ENCODE measurements at places on chromosomes 4 and X. TPM values are rescaled to one million over a fixed set of nuclear protein-coding genes. Genes with fewer than 3 reads are reported as not detected.

DUSP21 gene
- total RNA-seq: not detected

POU4F2 gene
- not detected for total RNA-seq

TLR8 gene
- total RNA-seq: not detected

TBC1D9 gene
- 7.5 TPM for total RNA-seq

SHROOM3 gene
- 0.58 TPM for total RNA-seq

TCP11X2 gene
- not detected for total RNA-seq

GRCh38 chr4:76200771-76201231 lies 12.8 kb downstream of the SCARB2 start:
- DNase-seq: no peak

- DNase-seq: no peak
Measured at GRCh38 chr4:41539711-41540110, 1.8 kb downstream of the LIMCH1 start.

GRCh38 chrX:43238461-43238945 lies 417.6 kb upstream of the MAOA start:
- DNase-seq: no peak

DNA sequence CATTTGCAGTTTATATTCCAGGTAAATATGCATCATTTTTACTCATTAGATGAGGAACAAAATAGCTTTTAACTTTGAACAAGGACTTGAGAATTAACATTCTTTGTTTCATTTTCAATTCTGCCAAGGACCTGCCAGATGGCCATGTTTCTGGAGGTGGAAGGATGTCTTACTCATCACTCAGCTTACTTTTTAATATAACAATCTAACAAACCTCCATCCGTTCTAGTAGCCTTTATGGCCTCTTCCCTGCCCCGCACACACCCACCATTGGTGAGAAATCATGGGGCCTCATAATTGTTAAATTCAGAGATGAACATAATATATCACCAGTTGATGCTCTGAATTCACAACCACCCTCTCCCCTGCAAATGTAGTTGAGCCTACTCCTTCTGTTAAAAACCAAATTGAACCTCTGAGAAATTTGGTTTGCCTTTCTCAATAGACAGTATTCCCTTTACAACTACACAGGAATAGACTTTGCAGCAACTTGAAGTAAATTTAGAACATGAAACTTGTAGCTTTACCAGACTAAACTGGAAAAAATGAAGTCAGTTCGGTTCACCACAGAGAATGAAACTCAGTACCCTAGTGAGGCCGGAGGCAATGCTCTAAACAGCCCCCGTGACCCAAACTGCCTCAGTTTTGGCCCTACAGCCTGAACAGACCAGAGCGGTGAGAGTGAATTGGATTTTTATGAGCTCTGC lies 50.1 kb upstream of the ACSL4 start:
- no peak for DNase-seq

- DNase-seq: no peak
Measured at GRCh38 chr4:151541389-151542071, 132.6 kb downstream of the FHIP1A start.

GRCh38 chr4:27514711-27515110 lies 654.1 kb downstream of the STIM2 start:
- no peak for DNase-seq

DNA sequence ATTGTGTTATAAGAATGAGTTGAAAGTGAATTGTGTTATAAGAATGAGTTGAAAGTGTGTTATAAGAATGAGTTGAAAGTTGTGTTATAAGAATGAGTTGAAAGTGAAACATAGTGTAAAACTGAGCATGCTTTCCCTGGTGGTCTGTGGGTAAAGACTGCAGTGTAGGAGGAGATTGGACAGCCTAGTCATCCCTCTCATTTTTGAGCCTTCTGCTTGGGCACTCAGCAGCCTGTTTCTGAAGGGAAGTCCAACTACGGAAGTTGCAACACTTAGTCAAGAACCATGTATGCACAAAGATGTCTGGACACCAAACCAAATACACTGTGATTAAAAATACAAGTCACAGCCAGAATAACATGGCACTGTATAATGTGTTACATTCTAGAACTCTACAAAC lies 72.6 kb downstream of the ANK2 start:
- DNase-seq: no peak

Data from NCI-H460 (cell line).